ENCODE measurements at places on chromosomes 7 and 10.

- no peak for DNase-seq
These were observed 8.5 kb upstream of the ZNF22 start for GRCh38 chr10:44992070-44992731.

- no peak for DNase-seq
These were observed 36.6 kb downstream of the FZD9 start for GRCh38 chr7:73470208-73470607.

- no peak for DNase-seq
These were observed 75.2 kb downstream of the WAPL start for GRCh38 chr10:86446440-86446839.

- DNase-seq, result no peak
These were observed 9.6 kb downstream of the ESYT2 start for GRCh38 chr7:158819571-158820203.

DNA sequence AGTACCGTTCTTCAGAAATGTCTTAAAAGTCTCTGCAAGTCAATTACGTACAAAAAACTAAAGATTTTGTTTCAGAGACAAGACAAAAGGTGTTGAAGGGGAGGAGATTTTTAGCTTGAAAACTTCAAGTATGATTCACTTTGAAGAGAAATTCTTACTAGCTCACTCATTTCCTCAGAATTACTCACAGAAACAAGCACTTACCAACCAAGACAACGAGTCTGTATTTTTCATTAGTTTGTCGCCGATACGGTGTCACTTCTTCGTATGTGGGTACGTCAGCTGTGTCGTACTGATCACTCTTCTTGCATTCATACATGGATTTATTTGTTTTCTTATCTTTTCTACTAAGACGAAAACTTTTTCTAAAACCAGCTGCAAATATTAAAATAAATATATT, 90.6 kb upstream of the ODAD2 start:
- DNase-seq, result no peak

GRCh38 chr7:134457210-134457609, 1.7 kb downstream of the AKR1B1 start:
- no peak for DNase-seq

GRCh38 chr10:33290321-33291052, 44.0 kb downstream of the NRP1 start:
- no peak for DNase-seq

GRCh38 chr7:37035631-37036030, 311.3 kb upstream of the AOAH start:
- DNase-seq, result no peak

GRCh38 chr7:109663806-109664205, 1094.1 kb downstream of the DNAJB9 start:
- DNase-seq, result no peak

- peak; percentile 10 for DNase-seq
These were observed 44.5 kb downstream of the KCNMA1 start for GRCh38 chr10:77592946-77593636.

DNA sequence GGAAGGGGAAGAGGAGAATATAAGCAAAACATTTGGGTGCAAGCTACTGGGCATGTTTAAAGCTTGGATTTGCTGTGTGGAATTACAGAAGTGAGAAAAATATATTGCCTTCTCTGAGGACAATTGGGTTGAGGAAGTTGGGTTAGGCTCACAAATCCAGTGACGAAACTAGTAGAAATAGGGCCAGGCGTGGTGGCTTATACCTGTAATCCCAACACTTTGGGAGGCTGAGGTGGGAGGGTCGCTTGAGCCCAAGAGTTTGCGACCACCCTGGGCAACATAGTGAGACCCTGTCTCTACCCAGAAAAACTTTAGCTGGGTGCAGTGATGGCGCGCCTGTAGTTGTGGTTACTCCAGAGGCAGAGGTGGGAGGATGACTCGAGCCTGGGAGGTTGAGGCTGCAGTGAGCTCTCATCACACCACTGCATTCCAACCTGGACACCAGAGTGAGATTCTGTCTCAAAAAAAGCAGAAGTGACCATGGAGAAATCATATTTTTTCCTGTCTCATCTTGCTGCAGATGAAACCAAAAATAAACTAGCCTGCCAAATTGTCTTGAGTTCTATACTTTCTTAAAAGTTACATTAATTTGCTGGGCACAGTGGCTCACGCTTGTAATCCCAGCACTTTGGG, 22.4 kb downstream of the NRBF2 start:
- DNase-seq, result no peak

- no peak for DNase-seq
These were observed 46.6 kb upstream of the PPP1R17 start for GRCh38 chr7:31640381-31640780.

GRCh38 chr7:150520145-150520544, 5.5 kb downstream of the GIMAP7 start:
- DNase-seq, result no peak

- no peak for DNase-seq
These were observed 125.1 kb upstream of the GPR22 start for GRCh38 chr7:107344799-107345198.

GRCh38 chr10:121088524-121088923, 237.4 kb downstream of the WDR11 start:
- DNase-seq, result peak; percentile 16

DNA sequence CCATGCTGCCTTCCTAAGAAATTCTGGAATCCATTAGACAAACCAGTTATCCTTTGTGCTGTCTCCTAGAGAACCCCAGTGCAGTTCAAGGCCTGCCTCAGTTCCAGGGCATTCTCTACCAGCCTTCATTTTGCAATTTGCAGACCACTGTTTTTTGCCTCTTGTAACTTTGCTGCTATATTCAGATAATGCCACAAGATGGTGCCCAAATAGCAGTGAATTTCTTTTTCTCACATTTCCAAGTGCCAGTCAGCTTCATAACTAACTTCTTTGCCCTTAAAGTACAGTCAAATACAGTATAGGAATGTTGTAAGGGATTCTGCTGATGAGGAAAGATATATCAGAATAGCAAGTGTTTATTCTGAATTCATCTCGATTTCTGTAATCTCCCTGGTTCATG, 25.2 kb downstream of the LOXL4 start:
- no peak for DNase-seq

DNA sequence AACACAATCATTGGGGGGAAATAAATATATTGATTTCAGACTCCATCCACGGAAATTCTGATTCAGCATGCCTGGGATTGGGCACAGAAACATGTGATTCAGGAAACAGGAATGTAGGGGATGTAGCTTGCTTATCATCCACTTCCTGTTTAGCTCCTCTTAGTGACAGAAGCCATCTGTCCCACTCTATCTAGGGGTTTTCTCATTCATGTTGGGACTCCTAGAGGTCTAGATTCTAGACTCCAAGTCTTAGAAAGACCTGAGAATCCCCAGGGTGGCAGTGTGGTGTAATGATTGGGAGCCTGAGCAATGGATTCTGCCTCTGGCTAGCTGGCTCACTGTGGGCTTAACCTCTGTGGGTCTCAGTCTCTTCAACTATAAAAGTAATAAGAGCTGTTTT, 67.9 kb downstream of the CDK1 start:
- DNase-seq, result no peak

- no peak for DNase-seq
These were observed 36.2 kb downstream of the AMPH start for GRCh38 chr7:38594949-38595348.

GRCh38 chr7:106143711-106144337, 31.7 kb upstream of the SYPL1 start:
- no peak for DNase-seq

- DNase-seq, result peak; percentile 48
These were observed 684.6 kb downstream of the MAGI2 start for GRCh38 chr7:78768859-78769258.

All from hippocampal formation (tissue), 2 donors.